ENCODE measurements at places on chromosomes 11 and 22. TPM values are rescaled to one million over a fixed set of nuclear protein-coding genes. Genes with fewer than 3 reads are reported as not detected.
A peak's percentile ranks its signal among the peaks of the same experiment; 100 is the strongest.

Gene CELSR1
- 1.8 TPM for total RNA-seq

DNA sequence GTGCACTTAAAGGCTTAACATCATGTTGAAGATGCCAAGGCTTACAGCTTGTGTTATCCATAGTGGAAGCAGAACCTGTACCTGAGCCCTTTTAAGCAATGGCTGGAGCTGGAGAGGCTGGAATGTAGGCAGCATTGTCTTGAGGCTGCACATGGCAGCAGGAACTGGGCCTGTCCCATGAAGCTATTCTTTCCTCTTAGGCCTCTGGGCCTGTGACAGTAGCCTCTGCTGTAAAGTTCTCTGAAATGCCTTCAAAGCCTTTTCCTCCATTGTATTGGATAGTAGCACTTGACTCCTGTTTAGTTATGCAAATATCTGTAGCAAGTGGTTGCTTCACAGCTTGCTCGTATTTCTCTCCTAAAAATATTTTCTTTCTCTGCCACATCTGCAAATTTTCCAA lies 127.4 kb upstream of the ANO5 start:
- H3K27me3 ChIP-seq, result no peaks in the 10 kb centered on the region
- no peak for DNase-seq
- H3K4me1 ChIP-seq, result no peaks in the 10 kb centered on the region
- H3K36me3 ChIP-seq, result no peaks in the 10 kb centered on the region

GRCh38 chr22:46297151-46297812 lies 612 bp downstream of the GTSE1 start:
- H3K27me3 ChIP-seq, result no peaks in the 10 kb centered on the region
- H3K27ac ChIP-seq, result no peak overlapping the region
- H3K36me3 ChIP-seq, result peaks cover 36% of the 10 kb centered on the region
- DNase-seq, result peak; percentile 55
- peaks cover 22% of the 10 kb centered on the region for H3K4me1 ChIP-seq

Gene FAM83F
- total RNA-seq, result 0.09 TPM

Gene CARD10
- 7.8 TPM for total RNA-seq

Gene DMC1
- 4.2 TPM for total RNA-seq

DNA sequence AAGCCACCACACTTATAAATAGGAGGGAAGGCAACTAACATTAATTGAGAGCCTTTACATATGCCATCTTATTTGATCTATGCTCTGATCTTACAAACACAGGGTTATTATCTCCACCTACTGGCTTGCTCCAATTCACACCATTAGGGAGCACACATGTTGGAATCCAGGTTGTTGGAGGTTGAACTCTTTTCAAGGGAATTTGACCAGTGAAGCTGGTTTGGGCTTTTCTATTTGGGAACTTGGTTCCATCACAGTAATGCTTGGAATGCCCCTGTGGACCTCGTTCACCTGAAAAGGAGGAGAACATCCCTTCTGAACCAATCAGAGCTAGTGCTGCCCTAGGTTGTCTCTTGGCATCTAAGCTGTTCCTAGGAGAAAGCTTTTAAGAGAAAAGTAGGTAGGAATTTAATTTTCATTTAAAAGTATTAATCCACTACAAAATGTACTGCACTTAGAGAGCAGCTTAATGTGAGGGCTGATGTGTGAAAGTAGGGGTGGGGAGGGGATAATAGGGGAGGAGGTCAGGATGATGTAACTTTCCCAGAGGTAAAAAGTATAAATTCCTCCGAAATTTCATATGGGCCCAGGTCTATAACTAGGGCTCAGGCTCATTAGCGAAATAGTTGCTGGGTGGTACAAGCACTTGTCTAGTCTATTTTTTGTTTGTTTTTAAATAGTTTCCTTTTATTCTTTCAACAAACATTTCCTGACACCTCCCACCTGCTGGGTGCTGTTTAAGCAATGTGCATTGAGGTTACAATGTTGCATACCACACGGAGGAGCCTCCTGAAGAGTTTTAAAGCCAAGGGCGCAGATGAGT lies 7.6 kb upstream of the MICAL2 start:
- no peak overlapping the region for H3K4me3 ChIP-seq
- no peaks in the 10 kb centered on the region for H3K36me3 ChIP-seq
- peaks cover 22% of the 10 kb centered on the region for H3K4me1 ChIP-seq
- DNase-seq, result no peak
- no peak overlapping the region for H3K27ac ChIP-seq
- H3K27me3 ChIP-seq, result peaks cover 6% of the 10 kb centered on the region

Measured in muscle of leg (tissue), 16 donors.